Activated CD8-positive, alpha-beta memory T cell treated with anti-CD3 and anti-CD28 coated beads for 1 hour (primary cell): ENCODE measurements at places on chromosomes 6 and 20.

DNA sequence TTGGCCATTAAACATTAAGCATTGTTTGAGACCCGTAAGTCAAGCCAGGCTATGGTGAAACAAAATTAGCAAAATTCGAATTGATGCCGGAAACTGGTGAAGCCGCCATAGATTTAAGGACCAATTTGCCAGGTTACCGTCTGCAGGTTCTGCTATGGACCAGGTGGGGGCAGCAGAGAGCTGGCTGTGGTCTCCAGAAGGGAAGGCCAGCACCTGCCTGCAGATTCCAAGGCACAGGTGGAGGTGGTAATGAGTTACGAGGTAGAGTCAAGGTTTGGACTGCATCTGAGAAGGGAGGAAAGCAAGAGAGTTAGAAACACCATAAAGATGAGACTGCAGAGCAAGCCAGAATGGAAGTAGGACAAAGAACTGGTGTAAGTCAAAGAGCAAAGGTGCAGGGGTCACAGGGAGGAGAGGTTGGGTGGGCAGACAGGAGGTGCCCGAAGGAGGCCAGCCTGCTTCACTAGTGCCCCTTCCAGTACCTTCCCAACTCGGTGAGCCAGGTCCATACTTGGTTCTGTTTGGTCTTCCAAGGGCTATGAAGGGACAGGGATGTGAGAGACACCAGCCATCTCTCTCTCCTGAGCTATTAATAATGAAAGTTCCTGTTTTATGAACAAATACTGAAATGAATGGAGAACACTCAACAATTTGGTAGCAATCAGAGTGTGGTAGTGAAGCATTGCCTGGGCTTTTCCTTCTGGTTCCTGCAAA lies 131.6 kb upstream of the ESR1 start:
- DNase-seq, result peak; percentile 1

GRCh38 chr6:18515767-18516166 lies 128.6 kb downstream of the RNF144B start:
- DNase-seq, result no peak

- no peak for DNase-seq
Measured at GRCh38 chr6:54719131-54719530, 127.4 kb upstream of the FAM83B start.

DNA sequence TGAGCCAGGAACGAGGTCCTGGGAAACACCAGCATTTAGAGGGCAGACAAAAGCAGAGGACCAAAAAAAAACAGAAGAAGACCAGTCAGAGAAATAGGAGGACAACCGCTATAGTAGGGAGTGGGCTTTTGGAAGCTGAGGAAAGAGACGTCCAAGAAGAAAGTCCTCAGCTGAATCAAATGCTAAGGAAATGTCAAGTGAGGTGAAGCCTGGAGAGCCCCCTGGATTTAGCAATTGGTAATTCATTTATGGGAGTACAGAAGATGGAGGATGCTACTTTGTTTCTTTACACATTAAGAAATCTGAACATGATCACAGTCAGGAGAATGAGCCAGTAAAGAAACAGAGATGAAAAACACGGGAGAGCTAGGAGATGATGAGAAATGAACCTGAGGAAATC lies 41.1 kb downstream of the LRP11 start:
- DNase-seq, result no peak

GRCh38 chr20:63517376-63518309 lies 2.9 kb upstream of the PPDPF start:
- no peak for DNase-seq

DNA sequence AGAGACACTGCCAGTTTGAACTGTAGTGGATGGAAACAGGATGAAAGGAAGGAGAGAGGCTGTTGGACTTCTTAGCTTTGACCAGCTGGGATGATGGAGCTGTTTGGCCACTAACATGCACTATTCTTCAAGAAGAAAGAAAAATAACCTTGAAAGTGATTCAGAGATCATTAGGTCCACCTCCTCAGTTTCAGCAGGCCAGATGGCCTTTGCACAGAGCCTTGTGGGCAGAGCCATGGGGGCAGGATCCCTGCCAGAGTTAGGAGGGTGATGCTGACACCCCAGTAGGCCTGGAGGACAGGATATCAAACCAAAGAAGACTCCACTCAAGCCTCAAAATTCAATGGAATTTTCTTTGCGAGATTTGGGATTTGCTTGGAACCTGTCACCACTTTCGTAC lies 74.5 kb upstream of the TMEM181 start:
- DNase-seq, result no peak

GRCh38 chr20:57400821-57401564 lies 9.8 kb downstream of the RBM38 start:
- no peak for DNase-seq

DNA sequence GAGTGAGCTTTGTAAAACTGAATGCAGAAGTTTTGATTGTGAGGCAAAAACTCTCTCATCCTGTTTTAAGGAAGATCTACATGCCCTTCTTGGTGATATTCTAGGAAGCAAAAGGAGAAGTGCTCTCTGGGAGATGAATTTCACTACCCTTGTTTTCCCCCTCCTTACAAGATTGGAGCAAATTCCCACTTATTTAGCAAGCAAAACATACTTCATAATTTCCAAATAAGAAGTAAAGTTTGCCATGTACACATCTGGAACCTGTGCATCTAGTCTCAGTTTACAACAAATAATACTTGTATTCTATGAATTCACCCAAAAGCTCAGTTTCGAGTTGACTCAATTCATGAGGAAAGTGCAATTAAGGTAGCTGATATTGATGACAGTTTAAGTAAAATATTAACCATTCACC lies 27.6 kb upstream of the IFNGR1 start:
- DNase-seq, result no peak

GRCh38 chr6:148340586-148341297 lies 1.9 kb upstream of the SASH1 start:
- no peak for DNase-seq

GRCh38 chr6:160333841-160334240 lies 14.3 kb upstream of the SLC22A3 start:
- DNase-seq, result no peak

DNA sequence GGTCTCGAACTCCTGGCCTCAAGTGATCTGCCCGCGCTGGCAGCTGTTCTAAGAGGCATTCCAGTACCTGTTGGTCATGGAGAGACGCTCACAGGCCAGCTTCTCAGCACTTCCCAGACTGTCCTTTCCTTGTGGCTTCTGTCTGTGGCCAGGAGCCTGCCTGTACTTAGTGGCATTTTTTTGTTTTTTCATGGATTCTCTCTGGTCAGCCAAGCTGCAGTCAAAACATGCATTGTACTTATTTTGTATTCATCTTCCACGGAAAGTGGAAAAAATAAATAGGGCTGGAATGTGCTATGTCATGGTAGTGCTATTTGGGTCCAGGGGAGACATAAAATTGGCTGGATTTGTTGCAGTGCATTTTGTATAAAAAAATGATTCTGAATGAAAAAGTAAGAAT lies 29.1 kb downstream of the ZDHHC14 start:
- no peak for DNase-seq

GRCh38 chr20:58595167-58595566 lies 55.9 kb upstream of the STX16 start:
- DNase-seq, result no peak

GRCh38 chr6:42446370-42446769 lies 5.4 kb downstream of the TRERF1 start:
- DNase-seq, result no peak

- no peak for DNase-seq
Measured at GRCh38 chr6:37858363-37858762, 38.8 kb downstream of the ZFAND3 start.

DNA sequence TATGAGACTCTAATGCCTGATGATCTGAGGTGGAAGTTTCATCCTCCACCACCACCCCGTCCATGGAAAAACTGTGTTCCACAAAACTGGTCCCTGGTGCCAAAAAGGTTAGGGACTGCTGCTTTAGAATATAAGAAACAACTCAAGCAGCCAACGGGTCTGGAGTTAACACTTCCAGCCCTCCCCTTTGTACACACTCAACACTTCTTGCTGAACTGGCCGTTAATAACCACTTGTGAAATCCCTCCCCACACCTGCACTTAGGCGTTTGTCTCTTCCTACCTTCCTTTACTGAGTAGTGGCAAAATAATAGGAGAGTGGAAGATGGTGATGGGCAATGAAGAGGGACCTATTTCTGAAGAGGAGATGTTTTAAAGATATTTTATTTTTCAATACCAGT lies 10.5 kb downstream of the SAYSD1 start:
- DNase-seq, result no peak

DNA sequence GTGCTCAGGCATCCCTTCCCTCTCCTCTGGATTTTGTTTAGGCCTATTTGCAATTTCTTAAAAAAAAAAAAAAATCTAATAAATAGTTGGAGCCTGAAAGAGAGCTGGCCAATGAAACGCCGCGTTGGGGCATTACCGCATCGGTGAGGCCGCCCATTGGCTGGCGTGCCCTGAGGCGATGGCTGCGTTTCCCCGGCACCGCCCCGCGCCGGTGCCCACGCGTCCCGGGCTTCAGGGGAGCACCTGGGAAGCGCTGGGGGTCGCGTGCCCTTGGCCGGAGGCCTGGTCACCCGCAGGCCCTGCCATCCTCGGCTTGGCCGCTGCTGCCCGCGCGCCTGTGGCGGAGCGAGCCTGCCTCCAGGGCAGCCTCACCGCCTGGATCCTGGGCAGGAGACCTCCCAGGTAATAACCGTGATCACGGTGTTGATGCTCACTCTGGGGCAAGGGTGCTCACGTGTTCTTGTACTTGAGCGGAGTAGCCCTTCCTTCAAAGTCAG lies 155.4 kb downstream of the NRN1 start:
- DNase-seq, result peak; percentile 49

DNA sequence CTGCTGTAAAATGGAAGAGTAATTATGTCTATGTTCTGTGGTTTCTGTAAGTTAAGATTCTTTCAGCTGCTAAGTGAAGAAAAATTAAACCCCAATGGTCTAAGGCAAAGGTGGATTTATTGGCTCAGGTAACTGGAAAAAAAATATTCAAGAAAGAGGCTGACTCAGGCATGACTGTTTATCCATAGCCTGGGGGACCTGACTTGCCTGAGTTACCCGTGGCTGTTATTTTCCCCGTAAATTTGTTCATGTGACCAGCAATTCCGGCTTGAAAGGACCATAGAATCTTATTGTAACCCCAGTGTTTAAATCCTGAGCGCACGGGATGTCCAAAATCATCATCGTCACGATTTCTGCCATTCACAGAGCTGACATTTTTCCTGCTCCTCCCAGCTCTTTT lies 32.3 kb upstream of the SULF2 start:
- DNase-seq, result no peak

DNA sequence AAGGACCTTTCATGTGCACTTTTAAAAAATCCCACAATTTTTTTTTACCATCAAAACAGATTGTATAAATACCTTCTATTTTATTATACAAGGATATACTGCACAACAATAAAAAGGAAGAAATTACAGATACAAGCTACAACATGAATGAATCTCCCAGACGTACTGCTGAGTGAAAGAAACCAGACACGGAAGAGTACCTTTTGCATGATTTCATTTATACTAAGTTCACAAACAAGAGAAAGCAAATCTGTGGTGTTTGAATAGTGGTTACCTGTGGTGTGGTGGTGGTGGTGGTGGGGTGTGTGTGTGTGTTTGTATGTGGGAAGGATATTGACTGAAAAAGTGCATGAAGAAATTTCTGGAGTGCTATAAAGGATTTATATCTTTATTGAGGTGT lies 6.8 kb upstream of the PLCB4 start:
- DNase-seq, result no peak

- DNase-seq, result no peak
Measured at GRCh38 chr20:53597030-53597482, 3.4 kb upstream of the ZNF217 start.

DNA sequence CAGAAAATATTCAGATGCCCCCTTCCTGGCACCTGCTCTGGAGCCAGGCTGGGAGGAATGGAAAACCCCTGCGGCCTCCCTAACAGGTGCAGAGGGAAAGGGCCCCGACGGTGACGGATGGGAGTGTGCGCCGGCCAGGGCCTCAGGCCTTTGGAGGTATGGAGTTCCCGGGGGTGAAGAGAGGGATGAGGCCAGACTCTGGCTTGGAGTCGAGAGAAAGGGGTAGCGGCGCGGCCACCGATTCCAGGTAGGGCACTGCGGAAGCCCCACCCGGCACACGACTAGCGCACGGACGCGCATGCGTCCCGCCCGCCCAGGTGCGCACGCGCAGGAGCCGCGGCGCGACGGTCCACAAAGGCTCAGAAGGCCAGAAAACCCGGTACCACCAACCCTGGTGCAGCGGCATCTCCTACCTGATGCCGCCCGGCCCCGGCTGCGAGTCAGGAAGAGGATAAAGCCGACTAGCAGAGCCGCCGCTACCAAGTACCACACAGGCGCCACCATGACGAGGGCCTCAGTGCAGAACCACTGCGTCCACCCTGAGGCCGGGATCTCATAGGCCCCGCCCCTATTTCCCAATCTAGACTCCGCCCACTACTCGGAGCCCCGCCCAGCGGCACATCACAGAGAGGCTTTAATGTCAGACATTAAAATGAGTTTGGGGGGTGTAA lies at the start of gene DDRGK1:
Gene DDRGK1 (minus strand): TSS at position 559 of the 671 bp plus-strand sequence. CDS start 55 bp downstream, at position 504.
- peak; percentile 83 for DNase-seq

DNA sequence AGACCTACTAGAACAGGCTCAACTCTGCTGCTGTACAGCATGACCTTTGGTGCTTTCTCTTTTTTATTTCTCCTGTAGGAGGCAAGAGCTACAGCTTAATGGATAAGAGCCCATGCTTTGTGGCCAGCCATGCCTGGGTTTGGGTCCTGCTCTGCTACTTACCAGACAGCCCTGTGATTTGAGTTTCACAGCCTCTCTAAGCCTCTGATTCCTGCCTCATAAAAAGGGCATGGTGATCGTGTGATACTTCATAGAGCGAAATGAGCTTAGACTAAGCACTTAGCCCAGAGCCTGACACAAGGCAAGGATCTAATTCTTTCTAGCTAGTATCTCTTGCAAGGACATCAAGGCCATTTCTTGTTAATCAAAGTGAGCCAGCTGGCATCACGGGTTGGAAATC lies 19.3 kb upstream of the PDE7B start:
- no peak for DNase-seq
